Activated CD4-positive, alpha-beta T cell treated with anti-CD3 and anti-CD28 coated beads, Interleukin-2, Interleukin-6, amounts not matched to agents 100 ng/mL and 50 ng/mL, durations not matched to agents 16 hours and 8 hours (primary cell): ENCODE measurements at places on chromosomes 13 and 19.
A peak's percentile ranks its signal among the peaks of the same experiment; 100 is the strongest.

GRCh38 chr13:46675016-46675415 lies 121.9 kb downstream of the ESD start:
- DNase-seq, result no peak

GRCh38 chr19:18422530-18423191 lies 3.5 kb downstream of the SSBP4 start:
- DNase-seq, result peak; percentile 75

DNA sequence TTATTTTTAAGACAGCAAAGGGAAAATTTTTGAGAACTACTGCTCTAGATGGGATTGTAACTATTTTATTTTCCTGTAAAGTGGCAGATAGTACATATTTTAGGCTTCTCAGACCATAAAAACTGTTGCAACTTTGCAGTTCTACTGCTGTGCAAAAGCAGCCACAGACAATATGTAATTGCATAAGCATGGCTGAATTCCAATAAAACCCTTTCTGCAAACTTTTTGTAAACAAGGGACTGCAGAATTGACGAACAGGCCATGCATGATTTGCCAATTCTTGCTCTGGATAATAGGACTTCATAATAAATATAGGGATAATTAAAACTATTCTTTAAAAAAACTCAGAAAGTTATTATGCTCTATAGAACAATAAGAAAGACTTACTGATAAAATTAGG lies 149.1 kb downstream of the SLITRK5 start:
- DNase-seq, result no peak

DNA sequence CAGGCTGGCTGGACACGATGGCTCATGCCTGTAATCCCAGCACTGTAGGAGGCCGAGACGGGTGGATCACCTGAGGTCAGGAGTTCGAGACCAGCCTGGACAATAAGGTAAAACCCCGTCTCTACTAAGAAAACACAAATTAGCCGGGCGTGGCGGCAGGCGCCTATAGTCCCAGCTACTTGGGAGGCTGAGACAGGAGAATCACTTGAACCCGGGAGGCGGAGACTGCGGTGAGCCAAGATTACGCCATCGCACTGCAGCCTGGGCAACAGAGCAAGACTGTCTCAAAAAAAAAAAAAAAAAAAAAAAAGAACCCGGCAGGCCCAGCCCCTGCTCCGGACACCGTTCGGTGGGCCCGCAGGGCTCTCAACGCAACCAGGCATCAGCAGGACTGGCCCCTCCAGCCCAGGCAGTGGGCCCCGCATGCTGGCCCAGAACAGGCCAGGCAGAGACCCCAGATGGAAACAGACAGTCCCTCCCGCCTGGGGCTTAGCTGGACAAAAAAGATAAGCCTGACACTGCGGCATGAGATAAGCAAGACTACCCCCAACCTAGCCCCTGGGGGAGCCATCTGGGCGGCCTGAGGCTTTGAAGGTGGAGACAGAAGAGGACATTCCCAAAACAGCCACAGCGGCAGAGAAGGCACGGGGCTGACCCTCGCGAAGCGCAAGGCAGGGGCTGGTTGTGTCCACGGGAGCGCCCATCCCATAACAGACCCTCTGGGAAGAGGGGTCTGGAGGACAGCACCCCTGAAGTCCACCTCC lies 11.6 kb downstream of the REXO1 start:
- DNase-seq, result no peak

DNA sequence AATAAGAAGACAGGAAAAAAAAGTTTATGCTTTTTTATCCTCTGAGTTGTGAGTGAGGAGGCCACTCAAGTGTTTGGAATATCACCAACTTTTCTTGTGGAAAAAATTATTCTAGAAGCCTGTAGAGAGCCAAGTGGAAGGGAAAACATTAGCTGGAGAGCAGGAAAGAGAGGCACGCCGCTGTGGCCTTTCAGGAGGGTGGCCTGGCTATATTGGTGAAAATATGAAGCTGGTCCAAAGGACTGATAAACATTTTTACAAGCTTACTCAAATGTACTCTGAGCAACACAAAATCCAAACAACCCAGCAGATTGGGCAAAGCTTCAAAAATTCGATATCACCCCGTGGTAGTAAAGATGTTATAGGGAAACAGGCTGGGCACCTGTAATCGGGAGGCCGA lies 2.3 kb upstream of the EIF3G start:
- DNase-seq, result no peak

- DNase-seq, result peak; percentile 45
Measured at GRCh38 chr19:6610934-6611852, 20.2 kb upstream of the CD70 start.

DNA sequence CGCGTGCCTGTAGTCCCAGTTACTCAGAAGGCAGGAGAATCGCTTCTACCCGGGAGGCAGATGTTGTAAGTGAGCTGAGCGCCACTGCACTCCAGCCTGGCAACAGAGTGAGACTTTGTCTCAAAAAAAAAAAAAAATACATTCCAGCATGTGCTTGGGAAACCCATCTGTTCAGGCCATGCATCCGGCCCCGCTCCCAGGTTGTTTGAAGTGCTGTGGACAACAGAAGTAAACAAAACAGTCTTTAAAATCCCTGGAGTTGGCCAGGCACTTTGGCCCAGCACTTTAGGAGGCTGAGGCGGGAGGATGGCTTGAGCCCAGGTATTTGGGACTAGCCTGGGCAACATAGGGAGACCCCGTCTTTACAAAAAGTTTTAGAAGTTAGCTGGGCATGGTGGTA lies 3.2 kb upstream of the PTPRS start:
- DNase-seq, result no peak

GRCh38 chr19:2214251-2214650 lies 21.9 kb downstream of the PLEKHJ1 start:
- DNase-seq, result no peak

GRCh38 chr13:76687467-76687866 lies 198.7 kb downstream of the KCTD12 start:
- no peak for DNase-seq

- no peak for DNase-seq
Measured at GRCh38 chr13:54415753-54416366, 1387.2 kb downstream of the OLFM4 start.

DNA sequence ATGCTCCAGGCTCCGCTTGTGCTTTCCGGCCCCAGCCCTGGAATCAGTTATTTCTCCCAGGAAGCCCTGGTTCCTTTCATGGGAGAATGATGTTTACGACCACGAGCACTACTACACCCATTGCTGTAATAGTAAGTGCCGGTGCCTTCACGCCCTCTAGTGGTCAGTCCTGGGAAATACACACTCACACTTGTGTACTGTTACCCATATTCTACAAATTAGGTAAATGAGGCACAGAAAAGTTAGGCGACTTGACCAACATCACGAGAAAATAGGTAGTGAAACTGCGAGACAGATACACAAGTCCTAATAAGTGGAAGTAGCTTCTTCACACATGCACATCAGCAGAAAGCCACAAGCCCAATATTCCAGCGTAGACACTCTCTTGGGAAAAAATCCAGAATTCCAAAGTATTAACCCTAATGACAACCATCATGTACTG lies 21.7 kb downstream of the CEACAM21 start:
- peak; percentile 82 for DNase-seq

GRCh38 chr19:40673397-40673796 lies 17.1 kb downstream of the NUMBL start:
- DNase-seq, result no peak

- DNase-seq, result no peak
Measured at GRCh38 chr19:40932008-40932959, 50.3 kb upstream of the CYP2A7 start.

- no peak for DNase-seq
Measured at GRCh38 chr13:45100573-45101262, 19.6 kb upstream of the GTF2F2 start.

DNA sequence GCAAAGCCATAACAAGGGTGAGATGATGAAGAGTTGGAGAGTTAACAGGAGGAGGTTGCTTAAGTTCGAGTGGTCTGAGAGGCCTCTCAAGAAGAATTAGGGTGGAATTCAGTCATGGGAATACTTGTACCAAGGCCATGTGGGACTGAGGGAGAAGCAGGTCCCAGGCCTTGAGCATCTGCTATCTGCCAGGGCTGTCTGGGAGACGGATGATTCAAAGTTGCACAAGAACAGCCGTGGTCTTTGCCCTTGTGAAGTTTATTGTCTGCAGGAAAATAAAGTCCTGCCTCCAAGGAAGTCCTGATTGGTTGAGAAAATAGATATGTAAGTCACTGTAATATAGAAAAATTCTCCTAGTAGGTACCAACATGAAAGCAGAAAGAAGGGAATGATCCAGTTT lies 178.8 kb upstream of the RFC3 start:
- DNase-seq, result no peak

DNA sequence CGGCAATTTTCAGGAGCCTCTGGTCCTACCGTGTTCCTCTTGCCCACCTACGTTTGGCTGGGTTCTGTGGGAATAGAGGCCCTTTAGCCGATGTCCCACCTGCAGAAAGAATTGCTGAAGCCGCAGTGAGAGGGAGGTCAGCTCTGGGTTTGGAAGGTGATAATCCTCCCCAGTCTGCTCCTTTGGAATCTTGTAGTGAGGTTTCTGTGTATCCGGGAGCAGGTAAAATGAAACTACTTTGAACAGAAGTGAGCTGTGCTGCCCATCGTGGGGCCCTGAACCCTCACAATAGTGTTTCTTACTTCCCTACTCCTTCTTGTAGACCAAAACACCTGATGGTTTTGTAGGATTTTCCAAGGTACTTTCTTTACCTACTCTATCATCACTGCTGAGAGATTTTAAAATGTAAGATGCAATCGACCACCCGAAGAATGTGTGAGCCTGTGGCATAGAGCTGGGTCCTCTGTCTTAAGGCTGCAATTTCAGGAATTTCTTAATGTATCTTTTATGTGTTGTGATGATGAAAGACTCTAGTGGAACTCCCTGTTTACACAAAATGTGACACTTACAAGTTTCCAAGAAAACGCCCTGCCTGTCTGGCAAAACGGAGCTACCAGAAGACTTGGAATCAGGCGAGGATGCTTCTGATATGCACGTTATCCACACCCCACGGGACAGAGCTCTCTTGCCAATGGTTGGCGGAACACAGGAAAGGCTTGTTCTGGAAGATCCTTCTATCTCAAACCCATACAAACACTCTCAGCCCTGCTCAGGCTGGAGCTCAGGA lies 76.1 kb downstream of the RGCC start:
- no peak for DNase-seq

GRCh38 chr13:99528547-99528946 lies 27.3 kb downstream of the TM9SF2 start:
- peak; percentile 32 for DNase-seq

- peak; percentile 89 for DNase-seq
Measured at GRCh38 chr19:14496029-14496833, at the start of gene GIPC1. TSS of gene GIPC1 (minus strand) at chr19:14496127. CDS start at chr19:14482976, 13,151 bp downstream.

GRCh38 chr13:52348071-52348470 lies 57.9 kb downstream of the THSD1 start:
- no peak for DNase-seq

GRCh38 chr19:21698215-21698614 lies 69.2 kb downstream of the ZNF100 start:
- DNase-seq, result peak; percentile 12

- DNase-seq, result no peak
Measured at GRCh38 chr19:48934837-48935236, 1.3 kb downstream of the DHDH start.

DNA sequence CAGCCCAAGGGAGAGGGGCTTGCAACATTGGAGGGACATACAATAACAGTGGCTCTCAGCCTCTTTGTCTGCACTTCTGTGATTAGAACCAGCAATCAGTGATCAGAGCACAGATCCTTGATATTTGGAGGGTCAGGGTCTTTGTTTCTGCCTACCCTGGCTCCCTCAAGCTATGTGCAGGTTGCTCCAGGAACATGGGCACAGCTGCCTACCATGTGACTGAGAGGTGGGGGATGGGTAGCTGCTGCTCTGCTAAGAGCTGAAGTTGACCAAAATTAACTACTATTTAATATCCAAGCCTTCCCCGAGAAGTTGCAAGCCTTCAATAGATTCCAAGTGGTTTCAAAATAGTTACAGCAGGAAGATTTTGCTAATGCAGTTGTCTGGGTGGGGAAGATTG lies 202.6 kb downstream of the ZIC5 start:
- DNase-seq, result no peak

GRCh38 chr13:111923439-111923838 lies 143.5 kb upstream of the SOX1 start:
- no peak for DNase-seq

- DNase-seq, result no peak
Measured at GRCh38 chr19:16901491-16902175, 12.8 kb downstream of the F2RL3 start.

DNA sequence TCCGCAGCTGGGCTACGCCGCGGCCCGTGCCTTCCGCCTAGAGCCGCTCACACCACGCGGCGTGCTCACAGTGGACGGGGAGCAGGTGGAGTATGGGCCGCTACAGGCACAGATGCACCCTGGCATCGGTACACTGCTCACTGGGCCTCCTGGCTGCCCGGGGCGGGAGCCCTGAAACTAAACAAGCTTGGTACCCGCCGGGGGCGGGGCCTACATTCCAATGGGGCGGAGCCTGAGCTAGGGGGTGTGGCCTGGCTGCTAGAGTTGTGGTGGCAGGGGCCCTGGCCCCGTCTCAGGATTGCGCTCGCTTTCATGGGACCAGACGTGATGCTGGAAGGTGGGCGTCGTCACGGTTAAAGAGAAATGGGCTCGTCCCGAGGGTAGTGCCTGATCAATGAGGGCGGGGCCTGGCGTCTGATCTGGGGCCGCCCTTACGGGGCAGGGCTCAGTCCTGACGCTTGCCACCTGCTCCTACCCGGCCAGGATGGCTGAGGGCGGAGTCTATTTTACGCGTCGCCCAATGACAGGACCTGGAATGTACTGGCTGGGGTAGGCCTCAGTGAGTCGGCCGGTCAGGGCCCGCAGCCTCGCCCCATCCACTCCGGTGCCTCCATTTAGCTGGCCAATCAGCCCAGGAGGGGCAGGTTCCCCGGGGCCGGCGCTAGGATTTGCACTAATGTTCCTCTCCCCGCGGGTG lies 7.4 kb downstream of the DBP start:
- DNase-seq, result no peak

DNA sequence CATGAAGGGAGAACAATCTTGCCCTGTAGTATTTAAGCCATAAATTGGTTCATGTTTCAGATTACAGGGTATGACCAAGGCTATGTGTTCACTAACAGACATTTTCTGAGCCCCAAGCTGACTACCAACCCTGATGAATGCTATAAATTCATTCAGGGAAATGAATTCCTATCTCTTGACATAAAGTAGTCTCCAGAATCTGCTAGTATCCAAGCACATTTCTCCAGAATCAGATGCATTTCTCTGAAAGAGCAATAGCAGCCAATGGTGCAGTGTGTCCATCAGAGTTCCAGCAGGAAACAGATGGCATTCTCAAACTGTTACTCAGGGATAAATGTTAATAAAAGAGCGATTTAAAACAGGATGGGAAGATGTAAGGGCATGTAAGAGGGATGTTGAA lies 226.4 kb downstream of the COG6 start:
- DNase-seq, result no peak
